T-helper 9 cell (primary cell): ENCODE measurements at places on chromosomes 6 and 20.

- DNase-seq = no peak
Measured at GRCh38 chr6:29665942-29666825, 9.3 kb downstream of the MOG start.

- no peak for DNase-seq
Measured at GRCh38 chr20:39823224-39823623, 861.1 kb downstream of the DHX35 start.

- DNase-seq = no peak
Measured at GRCh38 chr6:47157653-47158219, 115.6 kb upstream of the ADGRF1 start.

GRCh38 chr6:11999246-11999645 lies 12.9 kb upstream of the HIVEP1 start:
- DNase-seq = no peak

GRCh38 chr6:16058201-16058928 lies 70.5 kb upstream of the MYLIP start:
- DNase-seq = no peak

GRCh38 chr6:147438758-147439528 lies 69.5 kb upstream of the SAMD5 start:
- no peak for DNase-seq

GRCh38 chr6:69026243-69026642 lies 391.2 kb downstream of the ADGRB3 start:
- no peak for DNase-seq
